ENCODE measurements at places on chromosomes 13 and 19.
A peak's percentile ranks its signal among the peaks of the same experiment; 100 is the strongest.

GRCh38 chr19:49395581-49396407 is 7.7 kb downstream of the KASH5 start:
- no peak for DNase-seq

DNA sequence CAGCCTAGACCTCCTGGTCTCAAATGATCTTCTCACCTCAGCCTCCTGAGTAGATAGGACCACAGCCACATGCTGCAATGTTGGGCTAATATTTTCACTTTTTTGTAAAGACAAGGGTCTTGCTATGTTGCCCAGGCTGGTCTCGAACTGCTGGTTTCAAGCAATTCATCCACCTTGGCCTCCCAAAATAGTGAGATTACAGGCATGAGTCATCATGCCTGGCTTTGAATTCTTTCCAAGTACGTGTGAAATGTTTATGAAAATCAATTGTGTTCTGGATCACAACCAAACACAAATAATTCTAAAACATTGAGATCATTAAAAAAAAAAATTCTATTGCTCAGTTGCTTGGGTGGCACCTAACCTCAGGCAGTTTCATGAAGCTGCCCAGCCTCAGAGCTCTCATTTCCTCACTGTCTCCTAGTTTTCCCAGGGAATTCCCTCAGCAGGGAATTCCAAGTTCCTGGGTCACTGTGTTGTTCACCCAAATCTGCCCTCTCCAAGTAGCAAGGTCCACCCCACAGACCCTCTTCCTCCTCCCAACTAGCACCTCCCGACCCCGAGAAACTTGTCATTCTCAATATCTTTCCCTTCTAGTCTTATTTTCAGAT is 44.8 kb downstream of the ING1 start:
- no peak for DNase-seq

GRCh38 chr13:27359199-27359821 is 65.1 kb upstream of the GTF3A start:
- DNase-seq, result peak; percentile 70

DNA sequence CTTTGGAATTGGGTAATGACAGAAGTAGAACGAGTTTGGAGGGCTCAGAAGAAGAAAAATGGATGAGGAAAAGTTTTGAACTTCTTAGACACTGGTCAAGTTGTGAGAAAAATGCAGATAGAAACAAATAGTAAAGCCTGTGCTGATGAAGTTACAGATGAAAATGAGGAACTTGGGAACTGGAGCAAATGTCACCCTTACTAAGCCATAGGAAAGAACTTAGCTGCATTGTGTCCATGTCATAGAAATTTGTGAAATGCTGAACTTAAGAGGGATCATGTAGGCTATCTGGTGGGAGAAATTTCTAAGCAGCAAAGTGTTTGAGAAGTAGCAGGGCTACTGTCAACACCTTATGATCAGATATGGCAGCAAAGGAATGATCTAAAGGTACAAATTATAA is 289.2 kb upstream of the PCDH9 start:
- no peak for DNase-seq

DNA sequence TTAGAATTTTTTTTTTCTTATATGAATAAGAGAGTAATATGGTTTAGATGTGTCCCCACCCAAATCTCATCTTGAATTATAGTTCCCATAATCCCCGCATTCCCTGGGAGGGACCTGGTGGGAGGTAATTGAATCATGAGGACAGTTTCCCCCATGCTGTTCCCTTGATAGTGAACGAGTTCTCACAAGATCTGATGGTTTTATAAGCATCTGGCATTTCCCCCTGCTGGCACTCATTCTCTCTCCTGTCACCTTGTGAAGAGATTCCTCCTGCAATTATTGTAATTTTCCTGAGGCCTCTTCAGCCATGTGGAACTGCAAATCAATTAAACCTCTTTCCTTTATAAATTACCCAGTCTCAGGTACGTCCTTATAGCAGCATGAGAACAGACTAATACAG is 205.7 kb downstream of the MYO16 start:
- no peak for DNase-seq

GRCh38 chr13:76711550-76712182 is 174.5 kb downstream of the KCTD12 start:
- DNase-seq, result no peak

Measured in CD8-positive, alpha-beta T cell (primary cell).